ENCODE measurements at places on chromosomes 3 and 15.

GRCh38 chr3:131303848-131304247, 77.7 kb upstream of the NUDT16 start:
- DNase-seq = no peak

DNA sequence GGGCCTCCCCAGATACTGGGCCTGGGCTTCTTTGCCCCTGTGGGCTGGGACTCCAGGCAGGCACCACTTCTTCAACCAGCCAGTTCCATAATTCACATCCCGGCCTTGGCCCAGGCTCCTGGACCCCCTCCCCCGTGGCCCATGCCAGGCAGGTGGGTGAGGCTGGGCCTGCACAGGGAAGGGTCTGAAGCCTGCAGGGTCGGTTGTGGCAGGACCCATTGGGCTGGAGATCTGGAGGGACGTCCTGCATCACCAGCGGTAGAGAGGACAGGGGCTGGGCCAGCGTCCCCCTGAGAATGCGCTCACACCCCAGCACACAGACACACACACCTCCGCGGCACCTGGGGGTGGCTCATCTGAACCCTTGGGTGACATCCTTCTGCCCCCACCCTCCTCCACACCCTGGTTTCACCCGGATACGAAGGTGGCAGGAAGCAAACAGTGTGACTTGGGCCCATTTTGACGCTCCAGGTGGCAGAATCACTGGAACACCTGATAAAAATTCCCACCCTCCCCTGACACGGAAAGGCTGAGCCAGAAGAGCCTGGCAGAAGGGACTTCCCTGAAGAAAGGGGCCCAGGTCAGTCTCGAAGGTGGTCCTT, 15.4 kb downstream of the ZDHHC19 start:
- no peak for DNase-seq

DNA sequence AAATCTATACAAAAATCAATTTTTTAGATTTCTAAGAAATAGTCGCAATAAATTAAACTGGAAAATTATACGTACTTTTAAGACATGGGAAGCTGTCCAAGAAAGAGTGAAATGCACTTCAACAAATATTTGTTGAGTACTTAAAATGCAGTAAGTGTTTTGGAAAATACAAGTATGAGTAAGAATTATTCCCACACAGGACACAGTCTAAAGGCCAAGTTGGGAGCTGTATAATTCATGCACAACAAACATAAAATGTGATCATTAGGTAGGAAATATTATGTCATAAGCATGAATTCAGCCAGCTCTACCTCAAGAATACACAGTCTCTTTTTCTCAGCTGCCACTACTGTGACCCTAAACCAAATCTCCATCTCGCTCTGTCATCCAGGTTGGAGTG, 267.6 kb downstream of the CNTN3 start:
- no peak for DNase-seq

DNA sequence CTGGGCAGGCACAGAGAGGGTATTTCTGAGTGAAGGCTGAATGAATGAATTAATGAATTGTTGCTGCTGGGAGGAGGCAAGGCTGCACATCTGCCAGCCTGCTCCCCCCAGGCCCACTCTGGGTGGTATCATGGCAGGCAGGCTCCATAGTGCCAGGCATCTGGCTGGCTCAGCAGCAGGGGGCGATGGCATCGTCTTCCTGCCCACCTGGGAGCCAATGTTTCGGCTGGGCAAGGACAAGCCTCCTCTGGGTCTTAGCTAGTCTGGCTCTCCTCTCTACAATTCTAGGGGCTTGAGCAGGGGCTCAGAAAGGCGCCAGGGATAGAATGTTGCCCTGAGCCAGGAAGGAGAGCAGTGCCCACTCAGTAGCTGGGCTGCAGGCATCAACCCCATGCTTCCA, 1.7 kb upstream of the TLR9 start:
- no peak for DNase-seq

DNA sequence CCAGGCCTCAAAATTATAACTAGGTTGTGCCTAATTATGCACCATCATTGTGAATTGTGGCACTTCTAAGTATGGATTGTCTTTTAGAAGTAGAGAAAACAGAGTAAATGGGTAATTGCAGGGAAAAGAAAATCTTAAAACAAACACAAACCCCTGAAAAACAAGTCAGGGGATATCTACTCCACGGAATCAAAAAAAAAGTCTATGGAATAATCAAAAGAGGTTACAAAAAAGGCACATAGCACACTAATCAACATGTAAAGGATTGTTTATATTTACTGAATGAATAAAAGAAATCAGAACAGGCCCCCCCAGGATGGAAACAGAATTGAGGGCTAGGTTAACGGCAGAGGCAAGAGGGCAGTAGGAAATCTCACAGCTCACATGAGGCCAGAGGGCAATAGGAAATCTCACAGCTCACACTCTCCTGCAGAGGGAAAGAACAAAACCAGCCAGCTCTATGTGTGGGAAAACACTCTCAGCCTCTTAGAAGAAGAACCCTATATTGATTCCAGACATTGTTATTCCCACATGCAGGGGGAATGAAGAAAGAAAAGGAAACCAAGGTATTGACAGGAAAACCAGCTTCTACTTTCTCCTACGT, 72.7 kb upstream of the FNDC3B start:
- DNase-seq = no peak

- DNase-seq = no peak
Observed at GRCh38 chr3:151724576-151725562, 8.9 kb upstream of the AADACL2 start.

DNA sequence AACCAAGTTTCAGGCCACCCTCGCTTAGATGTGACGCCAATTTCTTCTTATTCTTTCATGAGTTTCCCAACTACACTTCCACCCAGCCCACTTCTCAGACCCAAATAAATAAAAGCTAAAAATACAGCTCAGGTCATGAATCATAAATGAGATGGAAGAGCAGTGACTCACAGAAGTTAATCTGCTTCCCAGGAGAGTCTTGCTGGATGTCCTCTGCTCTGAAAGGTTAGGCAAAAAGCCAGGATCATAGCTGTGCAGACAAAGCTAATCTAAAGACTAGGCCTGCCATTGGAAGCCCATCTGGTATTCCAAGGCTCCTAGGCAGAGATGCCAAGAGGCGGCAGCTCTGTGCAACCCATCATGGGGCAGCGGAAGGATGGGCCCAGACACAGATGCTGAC, 24.1 kb downstream of the SHC4 start:
- no peak for DNase-seq

DNA sequence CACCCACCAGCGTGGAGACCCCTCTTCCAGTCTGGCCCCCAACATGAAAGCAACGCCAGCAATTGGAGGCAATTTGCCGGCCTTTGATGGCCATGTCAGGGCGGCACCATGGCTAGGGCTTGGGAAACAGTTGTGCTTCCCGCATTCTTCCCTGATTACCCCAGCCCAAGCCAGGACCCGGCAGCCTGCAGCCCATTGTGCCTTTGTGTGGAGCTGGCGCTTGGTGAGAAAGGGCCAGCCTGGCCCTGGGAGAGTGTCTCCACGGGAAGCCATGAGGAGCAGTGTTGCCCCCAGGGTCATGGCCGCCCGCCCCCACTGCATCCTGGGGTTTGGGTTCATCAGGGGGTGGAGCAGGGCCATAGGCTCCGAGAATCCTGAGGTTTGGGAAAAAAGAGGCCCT, 66.0 kb downstream of the DNAJB8 start:
- no peak for DNase-seq

- DNase-seq = no peak
Observed at GRCh38 chr15:92294759-92295158, 98.9 kb upstream of the ST8SIA2 start.
